ENCODE measurements at places on chromosomes 13 and 19.

- DNase-seq, result no peak
Measured at GRCh38 chr13:76991432-76991795, 467 bp upstream of the CLN5 start.

- DNase-seq, result no peak
Measured at GRCh38 chr19:38079926-38080380, 144.1 kb downstream of the DPF1 start.

DNA sequence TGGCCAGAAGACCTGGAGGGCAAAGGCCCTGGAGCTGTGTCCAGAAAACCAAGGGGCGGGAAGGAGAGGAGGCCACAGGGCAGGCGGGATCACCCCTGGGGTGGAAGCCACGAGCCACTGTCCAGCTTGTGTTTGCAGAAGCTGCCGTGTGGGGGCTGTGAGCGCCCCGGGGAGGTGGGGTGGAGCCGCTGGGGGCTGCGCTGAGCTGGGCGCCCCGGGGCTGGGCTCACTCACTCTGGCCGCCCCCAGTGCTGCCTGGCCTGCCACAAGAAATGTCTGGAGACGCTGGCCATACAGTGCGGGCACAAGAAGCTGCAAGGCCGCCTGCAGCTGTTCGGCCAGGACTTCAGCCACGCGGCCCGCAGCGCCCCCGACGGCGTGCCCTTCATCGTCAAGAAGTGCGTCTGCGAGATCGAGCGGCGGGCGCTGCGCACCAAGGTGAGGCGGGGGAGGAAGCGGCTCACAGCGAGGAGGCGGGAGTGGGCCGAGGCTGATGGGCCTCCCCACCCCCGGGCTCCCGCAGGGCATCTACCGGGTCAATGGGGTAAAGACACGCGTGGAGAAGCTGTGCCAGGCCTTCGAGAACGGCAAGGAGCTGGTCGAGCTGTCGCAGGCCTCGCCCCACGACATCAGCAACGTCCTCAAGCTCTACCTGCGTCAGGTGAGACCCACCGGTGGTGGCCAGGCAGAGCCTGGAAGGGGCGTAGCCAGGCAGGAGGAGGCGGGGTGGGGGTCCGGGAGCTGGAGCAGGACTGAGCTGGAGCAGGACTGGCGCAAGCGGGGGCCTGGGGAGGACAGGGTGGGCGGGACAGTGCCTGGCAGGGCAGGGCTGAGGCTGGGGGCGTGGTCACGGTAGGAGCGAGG lies 13.6 kb downstream of the POLR2E start:
- no peak for DNase-seq

GRCh38 chr19:39053276-39054090 lies 21.1 kb upstream of the FBXO27 start:
- no peak for DNase-seq

DNA sequence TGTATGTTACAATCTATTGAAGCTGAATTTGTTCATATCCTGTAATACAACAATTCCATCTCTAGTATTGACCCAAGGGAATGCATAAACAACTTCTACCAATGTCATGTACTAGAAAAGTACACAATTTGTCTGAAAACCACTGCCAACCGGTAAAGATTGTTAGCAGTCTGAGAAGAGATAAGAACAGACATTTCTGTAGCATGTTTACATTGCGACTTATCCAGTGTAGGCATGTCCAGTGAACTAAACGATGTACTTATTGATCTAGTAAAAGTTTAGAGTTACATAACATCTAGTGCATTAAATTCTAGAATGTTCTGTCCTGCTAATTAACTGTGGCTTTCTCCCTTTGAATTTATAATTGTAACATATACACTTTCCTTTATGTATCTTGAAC lies 425.9 kb downstream of the SLITRK6 start:
- no peak for DNase-seq

DNA sequence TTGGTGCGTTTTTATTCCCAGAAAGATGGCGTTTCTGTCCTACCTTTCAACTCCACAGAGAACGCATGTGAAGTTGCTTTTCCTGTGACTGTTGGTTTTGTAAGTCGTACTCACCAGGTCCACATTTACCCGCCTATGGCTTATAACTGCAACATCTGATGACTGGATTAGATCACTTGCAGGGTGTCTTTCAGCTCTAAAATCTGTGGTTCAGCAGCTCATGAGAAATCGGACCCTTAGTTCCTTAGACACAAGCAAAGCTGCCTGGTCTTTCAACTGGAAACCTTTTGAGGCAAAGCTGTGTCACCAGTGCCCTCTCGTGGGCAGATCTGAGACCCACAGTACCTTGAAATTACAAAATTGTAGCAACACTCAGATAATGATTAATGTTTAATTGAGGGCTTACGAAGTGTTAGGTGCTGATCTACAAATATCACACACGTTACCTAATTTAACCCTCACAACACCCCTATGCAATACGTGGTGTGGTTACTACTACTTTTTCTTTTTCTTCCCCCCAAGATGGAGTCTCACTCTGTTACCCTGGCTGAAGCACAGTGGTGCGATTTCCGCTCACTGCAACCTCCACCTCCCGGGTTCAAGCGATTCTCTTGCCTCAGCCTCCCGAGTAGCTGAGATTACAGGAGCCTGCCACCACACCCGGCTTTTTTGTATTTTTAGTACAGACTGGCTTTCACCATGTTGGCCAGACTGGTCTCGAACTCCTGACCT lies 65.4 kb downstream of the RUBCNL start:
- peak; percentile 64 for DNase-seq

Measured in nephron progenitor cell (in vitro differentiated cells).